Colonic mucosa (tissue), 4 donors: ENCODE measurements at places on chromosomes 16 and 17. TPM values are rescaled to one million over a fixed set of nuclear protein-coding genes. Genes with fewer than 3 reads are reported as not detected.

The DNASE1L2 gene
- total RNA-seq: 2.4 TPM

The HSD17B1 gene
- total RNA-seq: 1.7 TPM

- H3K4me1 ChIP-seq: peaks cover 8% of the 10 kb centered on the region
- H3K27me3 ChIP-seq: peaks cover 6% of the 10 kb centered on the region
- no peak overlapping the region for H3K4me3 ChIP-seq
- DNase-seq: no peak
Observed at GRCh38 chr17:8018436-8018835, 16.0 kb downstream of the GUCY2D start.

DNA sequence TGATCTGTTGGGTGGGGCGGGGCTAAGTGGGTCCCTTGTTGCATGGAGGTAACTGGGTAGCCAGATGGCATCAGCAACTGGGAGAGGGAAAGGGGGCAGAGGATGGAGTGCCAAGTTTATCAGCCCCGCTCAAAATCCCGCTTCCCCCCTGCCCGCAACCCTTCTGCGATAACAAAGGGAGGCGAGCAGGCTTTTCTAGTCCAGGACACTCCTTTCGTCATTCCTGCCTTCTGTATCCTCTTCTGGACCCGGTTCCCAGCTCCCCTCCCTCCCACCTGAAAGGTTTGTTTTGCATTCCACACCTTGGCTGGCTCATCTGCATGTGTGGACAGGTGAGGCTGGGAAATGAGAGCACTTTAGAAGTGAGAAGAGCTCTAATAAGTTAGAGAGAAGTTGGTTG, 53.3 kb downstream of the HLF start:
- no peak for DNase-seq
- no peaks in the 10 kb centered on the region for H3K27me3 ChIP-seq
- H3K36me3 ChIP-seq: no peaks in the 10 kb centered on the region
- no peak overlapping the region for H3K4me3 ChIP-seq
